ENCODE measurements at places on chromosomes 13 and 19.

DNA sequence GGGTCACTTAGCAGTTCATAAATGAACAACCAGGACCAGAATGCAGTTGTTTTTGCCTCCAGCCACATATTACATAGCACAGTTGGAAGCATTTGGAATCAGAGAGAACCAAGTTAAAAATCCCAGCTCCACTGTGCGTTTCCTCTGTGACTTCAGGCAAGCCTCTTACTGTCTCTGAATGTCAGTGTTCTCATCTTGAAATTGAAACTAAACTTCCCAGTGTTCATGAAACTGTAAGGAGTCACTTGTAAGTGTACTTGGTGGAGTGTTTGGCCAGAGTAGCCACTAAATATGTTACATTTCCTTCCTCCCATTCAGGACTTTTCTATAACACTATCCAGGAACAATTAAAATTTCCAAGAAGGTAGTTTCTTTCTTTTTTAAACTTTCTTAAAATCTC is 276.8 kb downstream of the KCNRG start:
- no peak for DNase-seq

GRCh38 chr19:51124729-51125128 is at the start of gene SIGLEC9:
Gene SIGLEC9, plus strand, starts transcription at chr19:51124906. Its CDS starts 69 bp downstream, at chr19:51124975.
- no peak for DNase-seq

DNA sequence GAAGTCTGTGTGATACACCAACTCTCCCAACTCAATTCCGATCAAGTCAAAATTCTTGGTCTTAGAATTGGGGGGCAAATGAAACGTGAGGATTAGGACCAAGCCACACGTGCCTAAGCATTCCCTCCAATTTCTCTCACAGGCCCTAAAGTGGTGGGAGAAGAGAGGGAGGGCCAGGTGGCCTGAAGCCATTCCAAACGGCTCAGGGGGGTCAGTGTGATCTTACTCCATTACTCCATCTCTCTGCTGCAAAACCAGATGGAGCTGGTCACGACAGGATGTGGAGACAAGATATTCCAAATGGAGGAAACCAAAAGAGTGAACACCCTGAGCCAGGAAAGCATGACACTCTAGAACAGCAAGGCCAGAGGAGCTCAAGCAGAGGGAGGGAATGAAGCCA is 195.4 kb downstream of the FOXO1 start:
- no peak for DNase-seq

- no peak for DNase-seq
Observed at GRCh38 chr19:7778081-7778480, 15.0 kb downstream of the CLEC4M start.

DNA sequence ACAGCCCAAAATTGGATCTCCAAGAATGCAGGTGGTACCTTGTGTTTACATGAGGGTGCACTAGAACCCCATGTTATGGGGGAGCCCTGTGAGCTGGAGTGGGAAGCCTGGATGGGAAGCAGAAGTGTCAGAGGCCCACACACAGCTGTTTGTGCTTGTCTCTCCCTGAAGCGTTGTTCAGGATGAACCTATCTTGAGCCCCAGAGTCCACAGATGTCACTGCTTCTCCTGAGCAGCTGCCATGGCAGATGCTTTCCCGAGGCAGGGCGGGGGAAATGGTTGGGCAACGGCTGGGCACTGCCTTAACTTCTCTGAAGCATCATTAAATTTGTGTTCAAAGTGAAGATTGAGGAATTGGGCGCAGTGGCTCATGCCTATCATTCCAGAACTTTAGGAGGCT is 17.1 kb upstream of the CHST8 start:
- no peak for DNase-seq

- DNase-seq = no peak
Observed at GRCh38 chr19:29665826-29666577, 741 bp downstream of the PLEKHF1 start.

DNA sequence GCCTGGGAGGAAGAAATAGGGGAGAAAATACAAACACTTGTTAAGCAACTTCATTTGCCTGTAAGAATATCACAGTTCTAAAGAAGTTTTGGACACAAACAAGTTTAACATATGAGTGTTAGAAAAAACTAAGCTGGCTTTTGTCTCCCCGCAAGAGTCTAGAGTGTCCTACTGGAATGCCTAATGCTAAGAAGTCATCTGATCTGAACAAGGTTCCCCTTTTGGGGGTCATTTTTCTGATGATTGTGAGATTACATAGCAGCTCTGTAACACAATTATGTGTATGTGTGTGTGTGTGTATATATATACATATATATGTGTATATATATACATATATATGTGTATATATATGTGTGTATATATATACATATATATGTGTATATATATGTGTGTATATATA is 12.7 kb downstream of the DNMT1 start:
- no peak for DNase-seq

DNA sequence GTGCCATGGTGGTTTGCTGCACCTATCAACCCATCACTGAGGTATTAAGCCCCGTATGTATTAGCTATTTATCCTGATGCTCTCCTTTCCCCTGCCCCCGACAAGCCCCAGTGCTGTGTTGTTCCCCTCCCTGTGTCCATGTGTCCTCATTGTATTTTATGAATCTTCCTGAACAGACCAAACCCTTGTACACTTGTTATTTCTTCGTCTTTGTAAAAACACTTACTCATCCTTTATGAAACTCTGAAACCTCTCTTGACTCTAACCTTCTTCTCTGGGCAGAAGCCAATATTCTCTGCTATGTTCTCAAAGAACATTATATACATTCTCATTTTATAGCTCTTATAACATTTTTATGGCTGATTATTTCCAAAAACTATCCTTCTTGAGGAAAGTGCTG is 746.9 kb downstream of the EFNB2 start:
- no peak for DNase-seq

GRCh38 chr19:40774916-40775631 is at the start of gene MIA:
Gene MIA, plus strand, starts transcription at chr19:40775521. Its CDS starts 22 bp downstream, at chr19:40775543.
- DNase-seq = no peak
